Effector CD4-positive, alpha-beta T cell (primary cell): ENCODE measurements at places on chromosomes 6 and 20.

- peak; percentile 42 for DNase-seq
Measured at GRCh38 chr6:53728570-53729194, 63.1 kb upstream of the KLHL31 start.

- DNase-seq: no peak
Measured at GRCh38 chr6:1709234-1709641, 99.5 kb downstream of the FOXC1 start.

DNA sequence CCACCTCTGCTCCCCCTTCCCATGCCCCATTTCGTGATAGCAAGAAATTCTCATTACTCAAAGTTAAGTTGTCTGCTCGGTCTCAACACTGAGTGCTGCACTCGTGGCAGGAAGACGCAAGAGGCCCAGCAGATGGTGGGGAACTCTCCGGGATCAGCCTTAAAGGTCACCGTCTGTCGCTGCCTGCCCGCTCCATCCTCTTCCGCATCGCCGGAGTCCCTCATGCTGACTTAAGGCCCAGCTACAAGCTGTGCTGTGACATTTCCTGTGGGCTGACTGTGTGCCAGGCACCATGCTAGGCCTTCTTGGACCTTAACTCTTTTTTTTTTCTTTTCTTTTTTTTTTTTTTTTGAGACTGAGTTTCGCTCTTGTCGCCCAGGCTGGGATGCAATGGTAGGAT is 17.8 kb downstream of the GRM4 start:
- no peak for DNase-seq

GRCh38 chr6:165834613-165835259 is 171.7 kb upstream of the PDE10A start:
- DNase-seq: no peak

- DNase-seq: no peak
Measured at GRCh38 chr20:10079964-10080363, 45.2 kb downstream of the ANKEF1 start.

- DNase-seq: no peak
Measured at GRCh38 chr6:89197141-89197540, 20.0 kb downstream of the GABRR1 start.

DNA sequence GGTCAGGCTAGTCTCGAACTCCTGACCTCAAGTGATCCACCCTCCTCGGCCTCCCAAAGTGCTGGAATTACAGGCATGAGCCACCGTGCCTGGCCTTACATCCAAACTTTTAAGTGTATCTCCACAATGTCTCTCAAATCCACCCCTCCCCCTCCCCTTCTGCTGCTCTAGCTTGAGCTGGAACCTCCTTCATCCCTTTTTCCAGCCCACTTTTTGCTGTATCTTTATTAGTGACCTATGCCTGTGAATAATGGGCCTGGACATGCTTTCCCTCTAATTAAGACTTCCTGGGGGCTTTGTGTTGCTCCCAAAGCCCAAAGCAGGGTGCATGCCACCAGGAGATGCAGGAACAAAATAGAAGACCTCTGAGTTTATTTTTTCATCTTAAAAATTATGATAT is 26.1 kb downstream of the TNFAIP3 start:
- DNase-seq: no peak

- no peak for DNase-seq
Measured at GRCh38 chr20:17061715-17062114, 165.1 kb upstream of the PCSK2 start.

GRCh38 chr6:26017632-26017966 is 55.0 kb downstream of the TRIM38 start:
- DNase-seq: peak; percentile 21

- DNase-seq: no peak
Measured at GRCh38 chr6:49225471-49225870, 237.6 kb downstream of the MMUT start.

DNA sequence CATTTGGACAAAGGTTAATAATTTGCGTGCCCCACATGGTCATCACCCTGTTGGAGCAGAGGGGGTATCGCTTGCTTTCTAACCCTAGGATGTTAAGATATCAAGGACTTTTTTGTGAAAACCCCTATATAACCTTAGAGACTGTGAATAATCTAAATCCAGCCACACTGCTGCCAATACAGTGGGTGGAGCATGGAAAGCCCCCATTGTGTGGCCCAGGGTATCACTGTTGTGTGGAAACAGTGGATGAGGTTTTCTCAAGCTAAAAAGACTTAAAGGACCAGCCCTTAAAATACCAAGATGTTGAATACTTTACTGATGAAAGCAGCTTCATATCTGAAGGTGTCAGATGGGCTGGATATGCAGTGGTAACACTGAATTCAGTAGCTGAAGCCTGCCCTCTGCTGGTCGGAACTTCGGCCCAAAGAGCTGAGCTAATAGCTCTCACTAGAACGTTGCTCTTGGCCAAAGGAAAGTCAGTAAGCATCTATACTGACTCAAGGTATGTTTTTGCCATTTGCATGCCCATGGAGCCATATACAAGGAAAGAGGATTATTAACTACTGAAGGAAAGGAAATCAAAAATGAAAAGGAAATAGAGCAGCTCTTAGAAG is 695.2 kb downstream of the PHF3 start:
- no peak for DNase-seq

DNA sequence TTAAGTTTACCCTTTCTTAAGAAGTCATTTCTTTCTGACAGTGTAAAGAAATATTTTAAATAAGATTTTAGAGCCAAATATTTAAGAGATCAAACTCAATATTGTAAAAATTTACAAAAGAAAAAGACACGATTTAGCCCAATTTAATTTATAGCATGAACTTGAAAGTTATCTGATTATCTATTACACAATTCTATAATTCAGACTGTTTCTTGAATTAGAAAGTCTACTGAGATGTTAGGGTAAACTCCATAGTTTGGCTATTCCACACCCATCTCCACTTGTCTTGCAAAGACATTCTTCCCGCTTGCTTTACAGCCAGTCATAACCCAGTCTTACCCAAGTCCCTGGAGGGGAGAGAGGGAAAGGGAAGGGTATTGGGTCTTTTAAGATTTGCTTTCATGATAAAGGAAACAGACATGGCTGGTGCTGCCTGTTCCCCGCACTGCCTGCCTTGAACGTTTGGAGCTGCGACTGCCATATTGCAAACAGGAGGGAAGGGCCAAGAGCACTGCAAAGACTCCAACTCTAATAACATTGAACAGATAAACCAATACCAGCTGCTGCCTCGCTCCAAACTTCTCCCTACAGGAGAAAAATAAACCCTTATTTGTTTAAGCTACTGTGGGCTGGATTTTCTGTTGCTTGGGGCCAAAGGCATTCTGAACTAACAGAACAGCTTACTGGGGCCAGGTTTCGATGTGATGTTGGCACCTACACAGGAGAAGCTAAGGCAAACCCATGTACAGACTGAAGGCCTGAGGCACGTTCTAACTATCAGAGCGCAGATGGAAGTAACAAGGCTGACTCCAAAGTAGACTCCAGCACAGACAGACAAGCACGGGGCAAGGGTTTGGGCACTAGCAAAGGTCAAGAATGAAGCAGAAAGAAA is 552.3 kb upstream of the JARID2 start:
- no peak for DNase-seq

- no peak for DNase-seq
Measured at GRCh38 chr6:1923449-1923848, 313.7 kb downstream of the FOXC1 start.

- no peak for DNase-seq
Measured at GRCh38 chr6:167655174-167655821, 171.4 kb upstream of the AFDN start.

- DNase-seq: no peak
Measured at GRCh38 chr6:107708435-107708834, 115.7 kb downstream of the SCML4 start.

GRCh38 chr20:36984257-36984638 is 32.7 kb upstream of the SAMHD1 start:
- no peak for DNase-seq

DNA sequence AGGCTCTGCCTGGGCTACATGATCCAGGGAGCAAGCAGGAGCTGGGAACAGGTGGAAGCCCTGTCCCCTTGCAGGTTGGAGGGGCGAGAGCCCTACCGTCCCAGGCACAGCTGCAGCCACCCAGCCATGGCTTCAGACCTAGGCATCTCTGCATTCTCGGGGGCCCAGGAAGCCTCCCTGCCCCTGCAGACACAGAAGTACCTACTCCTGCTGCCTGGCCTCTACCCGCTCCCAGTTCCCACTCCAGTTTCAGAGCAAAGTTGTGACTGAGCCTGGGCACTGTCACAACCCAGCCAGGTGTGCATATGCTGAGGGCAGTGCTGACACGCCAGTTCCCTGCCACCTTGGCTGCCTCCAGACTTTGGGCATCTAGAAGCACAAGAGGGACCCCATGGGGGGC is 645.9 kb downstream of the HTR1B start:
- no peak for DNase-seq

DNA sequence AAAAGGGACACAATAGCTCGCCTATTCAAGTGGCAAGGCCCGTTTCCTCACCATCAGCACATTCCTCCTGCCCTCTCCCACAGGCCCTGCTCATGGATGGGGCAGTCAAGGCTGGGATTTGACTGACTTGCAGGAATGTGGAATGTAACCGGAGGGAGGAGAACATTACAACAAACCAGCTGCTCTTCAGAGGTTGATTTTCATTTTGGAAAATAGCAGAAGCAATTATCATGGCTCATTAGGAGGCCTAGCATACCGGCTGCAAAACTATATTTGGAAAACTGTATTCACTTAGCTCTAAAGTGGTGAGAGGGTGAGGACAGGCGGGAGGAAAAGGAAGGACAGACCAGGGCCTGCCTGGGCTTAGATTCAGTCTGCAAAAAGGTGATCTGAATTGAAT is 283.7 kb downstream of the CD83 start:
- DNase-seq: no peak

DNA sequence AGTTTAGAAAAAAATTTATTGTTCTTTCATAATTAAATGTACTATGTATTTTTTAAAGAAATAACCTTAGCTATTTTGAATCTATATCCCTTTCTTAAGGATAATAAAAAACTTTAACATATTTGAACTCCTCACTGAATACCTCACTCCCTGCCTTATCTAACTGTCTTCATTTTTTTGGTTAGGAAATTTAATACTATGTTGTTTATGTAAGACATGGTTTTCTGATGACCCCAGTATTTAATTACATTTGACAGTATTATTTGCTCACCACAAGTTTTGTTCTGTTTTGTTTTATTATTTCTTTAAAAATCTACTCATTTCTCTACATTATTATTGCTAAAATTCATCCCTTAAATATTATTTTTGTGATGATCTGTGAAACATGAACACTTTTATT is 394.4 kb upstream of the ADGRB3 start:
- no peak for DNase-seq

- no peak for DNase-seq
Measured at GRCh38 chr6:3482869-3483268, 26.0 kb upstream of the SLC22A23 start.

- no peak for DNase-seq
Measured at GRCh38 chr6:150667977-150668716, 68.5 kb downstream of the PLEKHG1 start.

- DNase-seq: no peak
Measured at GRCh38 chr20:31956556-31957526, 5.0 kb upstream of the PDRG1 start.

- no peak for DNase-seq
Measured at GRCh38 chr20:32439132-32439829, 81.2 kb downstream of the ASXL1 start.

DNA sequence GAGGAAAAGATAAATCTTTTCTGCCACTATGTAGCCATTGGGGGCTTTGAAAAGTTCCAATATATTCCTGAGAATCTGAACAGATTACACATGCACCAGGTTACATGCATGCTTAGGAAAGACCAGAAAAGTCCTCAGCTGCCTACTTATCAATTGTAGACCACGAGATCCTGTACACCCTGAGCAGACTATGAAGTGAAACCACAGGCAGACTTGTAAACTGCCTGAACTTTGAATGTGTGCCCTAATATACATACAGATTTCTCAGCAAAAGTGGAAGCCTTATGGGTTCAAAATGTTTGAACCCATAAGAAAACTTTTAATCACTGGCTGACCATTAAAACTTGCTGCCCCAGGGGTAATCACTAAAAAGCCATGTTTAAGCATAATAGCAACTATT is 273.5 kb upstream of the RUNX2 start:
- DNase-seq: no peak

DNA sequence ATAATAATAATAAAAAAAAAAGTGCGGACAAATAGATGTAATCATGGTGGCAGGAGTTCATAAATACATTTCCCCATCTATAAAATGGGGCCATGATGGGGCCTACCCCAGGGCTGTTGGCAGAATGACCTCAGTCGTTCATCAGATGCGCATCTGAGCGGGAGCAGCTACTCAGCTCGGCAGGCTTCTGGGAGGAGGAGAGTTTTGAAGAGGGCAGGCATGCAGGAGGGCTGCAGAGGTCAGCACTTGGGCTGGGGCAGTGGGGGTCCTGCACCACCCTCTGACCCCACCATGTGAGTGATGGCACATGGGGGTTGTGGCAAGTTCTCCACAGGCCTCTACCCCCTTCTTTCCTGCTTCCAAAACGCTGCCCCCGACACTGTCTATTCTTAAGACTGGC is 373.5 kb downstream of the ZFAND3 start:
- no peak for DNase-seq

DNA sequence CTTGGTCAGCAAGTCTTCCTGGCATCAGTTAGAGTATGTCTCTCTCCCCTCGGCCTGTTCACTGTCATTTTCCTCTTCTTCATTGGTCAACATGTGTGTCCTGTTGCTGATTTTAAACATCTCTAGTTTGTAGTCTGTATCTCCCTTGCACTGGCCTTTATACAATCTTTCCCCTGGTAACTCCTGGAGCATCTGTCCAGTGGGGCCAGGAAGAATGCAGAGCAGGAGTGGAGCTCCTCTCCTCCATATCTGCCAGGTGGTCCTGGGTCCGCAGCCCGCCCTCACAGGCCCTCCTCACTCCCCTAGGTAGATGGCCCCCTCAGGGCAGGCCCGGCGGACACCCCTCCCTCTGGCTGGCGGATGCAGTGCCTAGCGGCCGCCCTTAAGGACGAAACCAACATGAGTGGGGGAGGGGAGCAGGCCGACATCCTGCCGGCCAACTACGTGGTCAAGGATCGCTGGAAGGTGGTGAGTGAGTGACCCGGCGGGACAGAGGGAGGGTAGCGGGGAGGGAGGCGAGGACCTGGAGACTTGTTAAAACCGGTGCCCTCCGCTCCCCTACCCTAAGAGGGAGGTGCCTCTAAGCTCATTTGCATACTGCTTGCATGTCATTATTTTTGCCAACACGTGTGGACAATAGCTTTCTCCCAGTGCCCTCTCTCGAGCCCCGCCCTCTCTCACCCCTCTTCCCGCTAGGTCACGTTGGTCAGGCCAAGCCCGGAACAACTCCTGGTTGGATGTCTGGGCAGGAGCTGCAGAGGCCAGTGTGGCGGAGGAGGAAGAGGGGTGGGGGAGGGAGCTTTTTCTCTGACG is 3.2 kb downstream of the TTBK1 start:
- DNase-seq: no peak
